ENCODE measurements at places on chromosomes 5 and 9.

DNA sequence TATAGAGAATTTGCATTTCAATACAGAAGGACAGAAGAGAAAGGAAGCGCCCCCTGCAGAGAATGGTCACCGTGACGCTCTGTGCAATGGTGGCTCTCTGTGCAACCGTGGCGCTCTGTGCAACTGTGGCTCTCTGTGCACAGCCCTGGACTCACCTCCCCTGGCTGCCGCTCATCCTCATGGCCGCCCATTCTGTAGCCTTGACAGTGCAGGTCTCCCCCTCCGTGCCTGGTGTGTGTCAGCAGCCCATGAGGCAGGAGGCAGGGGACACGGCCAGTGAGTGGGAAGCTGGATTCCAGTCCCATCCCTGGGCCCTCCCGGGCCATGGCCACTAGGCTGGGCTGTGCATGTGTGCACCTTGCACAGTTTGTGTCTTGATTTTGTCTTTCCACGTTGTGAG lies 12.0 kb downstream of the EXOC3 start:
- no peak for DNase-seq

- no peak for DNase-seq
These were observed 58.6 kb upstream of the XPA start for GRCh38 chr9:97755618-97756267.

GRCh38 chr5:27516437-27516836 lies 478.1 kb upstream of the CDH9 start:
- no peak for DNase-seq

DNA sequence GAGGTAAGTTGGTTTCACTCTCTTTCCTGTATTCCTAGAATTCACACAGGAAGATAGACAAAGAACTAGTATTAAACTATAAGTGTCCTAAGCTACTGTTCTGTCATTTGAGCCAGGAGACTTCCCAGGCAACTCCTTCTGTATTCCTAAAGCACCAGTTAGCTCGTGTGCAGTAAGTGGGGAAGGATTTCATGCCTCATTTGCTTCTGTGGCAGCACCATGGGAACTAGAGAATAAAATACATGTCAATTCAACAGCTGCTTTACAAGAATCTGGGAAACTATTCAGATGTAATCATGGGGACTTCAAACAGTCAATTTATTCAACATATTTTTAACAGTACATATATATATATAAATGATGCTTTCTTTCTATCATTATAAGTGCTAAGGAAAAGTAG lies 762.3 kb downstream of the PRELID2 start:
- DNase-seq: no peak

DNA sequence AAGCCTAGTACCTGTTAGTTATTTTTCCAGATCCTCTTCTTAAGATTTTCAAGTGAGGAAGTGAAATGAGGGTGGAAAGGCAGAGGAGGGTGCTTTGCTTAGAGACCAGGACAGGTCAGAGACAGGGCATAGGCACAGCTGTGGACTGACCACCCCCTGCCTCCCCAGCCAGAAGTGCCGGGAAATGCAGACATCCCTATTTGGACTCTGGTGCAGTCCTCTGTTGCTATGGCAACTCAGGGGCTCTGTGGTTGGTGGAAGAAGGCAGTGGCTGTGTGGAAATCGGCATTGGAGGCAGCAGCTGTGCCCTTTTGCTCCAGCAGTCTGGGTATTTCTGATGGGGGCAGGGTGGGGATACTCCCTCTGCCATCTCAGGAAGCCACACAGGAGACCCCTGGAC lies 43.3 kb upstream of the NDFIP1 start:
- no peak for DNase-seq

DNA sequence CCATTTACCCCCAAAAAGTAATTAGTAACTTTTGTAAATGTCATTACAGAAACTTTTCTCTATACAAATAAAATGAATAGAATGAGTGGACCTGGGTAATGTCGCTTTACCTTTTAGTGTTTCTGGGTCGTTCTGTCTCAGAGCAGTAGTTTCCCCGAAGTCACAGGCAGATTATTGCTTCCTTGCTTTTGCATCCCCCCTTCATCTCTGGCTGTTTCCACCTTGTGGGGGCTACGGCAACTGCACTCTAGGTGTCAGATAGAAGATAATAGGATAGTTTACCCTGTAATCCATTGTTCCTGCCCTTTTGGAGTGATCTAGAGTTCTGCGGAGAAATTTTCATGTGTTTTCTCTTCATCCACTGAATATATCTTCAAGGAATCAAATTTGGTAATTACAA lies 68.7 kb downstream of the PRR16 start:
- DNase-seq: no peak

DNA sequence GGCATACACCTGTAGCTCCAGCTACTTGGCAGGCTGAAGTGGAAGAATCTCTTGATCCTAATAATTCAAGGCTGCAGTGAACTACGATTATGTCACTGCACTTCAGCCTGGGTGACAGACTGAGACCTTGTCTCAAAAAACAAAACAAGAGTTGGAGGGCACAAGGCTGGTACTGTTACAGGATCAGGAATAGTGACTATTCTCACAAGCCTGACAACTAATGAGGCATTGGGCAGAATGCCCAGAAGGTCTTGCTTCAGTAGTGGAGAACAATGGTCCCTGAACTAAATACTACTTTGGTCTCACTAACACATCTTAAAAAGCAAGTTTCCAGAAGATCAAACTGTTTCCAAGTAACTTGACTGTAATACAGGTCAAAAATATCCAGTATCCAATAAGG lies 182.9 kb upstream of the RFX3 start:
- DNase-seq: no peak

GRCh38 chr5:54221135-54221534 lies 89.2 kb downstream of the ARL15 start:
- no peak for DNase-seq

DNA sequence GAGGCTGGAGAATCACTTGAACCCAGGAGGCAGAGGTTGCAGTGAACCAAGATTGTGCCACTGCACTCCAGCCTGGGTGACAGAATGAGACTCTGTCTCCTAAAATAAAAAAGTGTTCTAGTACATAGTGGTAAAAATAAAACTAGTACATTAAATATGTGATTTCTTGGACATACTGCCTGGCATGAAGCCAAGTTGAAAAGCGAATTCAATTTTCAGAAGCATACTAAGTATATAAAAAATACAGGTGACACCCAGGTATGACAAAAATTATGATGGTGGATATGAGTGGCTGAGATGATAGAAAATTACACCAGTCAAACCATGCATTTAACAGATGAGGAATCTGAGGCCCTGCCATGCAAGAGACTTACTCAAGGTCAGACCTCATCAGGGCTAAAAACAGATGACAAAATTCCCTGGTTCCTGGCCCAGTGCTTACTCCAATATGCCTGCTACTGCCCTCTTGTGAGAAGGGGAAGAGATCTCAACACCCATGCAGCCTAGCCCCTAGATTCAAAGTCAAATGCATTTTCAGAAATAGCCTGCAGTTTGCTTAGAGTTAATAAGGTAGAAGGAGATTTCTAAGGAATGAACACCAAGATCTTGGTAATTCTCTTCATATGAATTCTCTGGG lies 46.6 kb upstream of the GNPDA1 start:
- DNase-seq: no peak

DNA sequence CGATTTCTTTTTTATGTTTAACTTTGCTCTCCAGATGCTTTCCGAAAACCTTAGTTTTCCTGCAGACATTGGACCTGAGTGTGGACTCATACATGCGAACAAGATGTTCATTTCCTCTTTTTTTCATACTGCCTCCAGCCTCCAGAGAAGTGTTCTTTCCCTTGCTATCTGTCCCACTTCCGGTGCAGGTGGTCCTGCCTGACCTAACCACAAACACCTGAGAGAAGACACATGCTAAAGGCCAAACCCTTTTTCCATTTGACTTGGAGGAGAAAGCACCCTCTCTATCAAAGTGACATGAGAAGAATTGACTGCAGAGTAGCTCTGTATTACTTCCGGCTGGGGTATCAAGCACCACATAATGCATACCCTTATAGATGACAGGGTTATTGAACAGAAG lies 334.0 kb downstream of the ARHGEF28 start:
- DNase-seq: no peak

- no peak for DNase-seq
These were observed 315.0 kb downstream of the FER start for GRCh38 chr5:109062664-109063063.

- no peak for DNase-seq
These were observed 32.3 kb downstream of the ERCC6L2 start for GRCh38 chr9:95907794-95908193.

GRCh38 chr9:136264031-136264430 lies 18.4 kb upstream of the QSOX2 start:
- peak; percentile 37 for DNase-seq

GRCh38 chr9:135879619-135880018 lies 27.7 kb downstream of the CAMSAP1 start:
- DNase-seq: no peak

GRCh38 chr5:15757619-15758018 lies 257.6 kb downstream of the FBXL7 start:
- DNase-seq: no peak

GRCh38 chr9:100880284-100880683 lies 148.2 kb upstream of the PLPPR1 start:
- no peak for DNase-seq

DNA sequence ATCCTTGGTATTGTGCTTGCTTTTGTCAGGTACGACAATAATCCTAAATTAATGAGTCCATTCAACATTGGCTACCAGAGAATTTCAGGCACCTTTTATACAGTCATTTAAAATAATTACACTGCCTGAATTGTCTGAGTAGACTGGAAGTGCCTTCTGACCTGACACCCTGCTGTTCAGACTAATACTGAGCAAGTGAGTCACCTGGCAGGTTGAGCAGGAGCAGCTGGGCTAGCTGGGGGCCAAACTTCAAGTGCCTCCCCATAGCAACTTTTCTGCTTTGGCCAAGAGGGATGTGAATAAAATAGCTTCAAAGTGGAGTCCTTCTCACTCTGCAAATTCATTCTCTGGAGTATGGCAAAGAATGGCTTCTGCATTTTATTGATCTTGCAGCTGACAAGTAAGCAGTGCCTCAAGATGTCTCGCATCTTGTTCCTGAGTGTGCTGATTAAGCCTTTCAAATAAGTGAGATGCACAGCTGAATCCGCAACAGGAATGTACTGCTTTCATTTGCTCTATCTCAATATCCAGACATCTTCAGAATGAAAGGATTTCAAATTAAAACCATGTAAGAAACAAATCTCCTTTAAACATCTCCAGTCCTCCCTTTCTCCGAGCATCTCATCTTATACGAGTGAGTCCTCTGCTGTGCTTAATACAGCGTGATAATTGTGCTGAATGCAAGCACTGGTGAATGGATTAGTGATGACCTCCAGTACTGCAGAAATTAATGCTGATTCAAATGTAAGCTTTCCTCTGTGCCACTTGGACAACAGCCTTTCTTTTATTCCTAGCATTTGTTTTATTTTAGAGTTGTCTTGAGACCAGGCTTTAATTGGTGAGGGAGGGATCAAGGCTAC lies 271.2 kb downstream of the EDIL3 start:
- no peak for DNase-seq

DNA sequence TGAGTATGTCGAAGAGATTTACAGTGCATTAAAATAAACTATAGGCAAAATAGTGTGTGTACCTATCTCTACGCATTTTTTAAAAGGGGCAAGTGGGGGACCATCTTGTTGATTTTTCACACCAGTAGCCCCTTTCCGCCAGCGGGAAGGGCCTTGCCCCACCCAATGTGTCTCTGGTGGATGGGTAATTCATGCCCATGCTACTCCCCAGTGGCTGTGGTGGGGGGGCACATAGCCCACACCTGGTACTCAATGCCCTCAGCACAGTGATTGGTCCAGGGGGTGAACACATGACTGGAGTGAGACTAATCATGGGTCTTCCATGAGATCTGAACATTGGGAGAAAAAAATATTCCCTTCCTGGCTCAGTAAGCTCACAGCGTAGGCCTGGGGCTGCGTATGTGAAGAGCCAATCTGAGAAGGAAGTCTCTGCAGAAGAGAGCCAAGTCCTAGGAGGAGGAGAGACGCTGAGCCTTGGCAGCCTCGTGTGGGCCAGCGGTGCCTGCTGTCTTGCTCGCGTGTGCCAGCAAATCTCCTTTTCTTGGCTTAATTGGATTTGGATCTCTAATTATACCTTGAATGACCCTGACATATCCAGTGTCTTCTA lies 103.4 kb downstream of the ADAMTS2 start:
- no peak for DNase-seq

DNA sequence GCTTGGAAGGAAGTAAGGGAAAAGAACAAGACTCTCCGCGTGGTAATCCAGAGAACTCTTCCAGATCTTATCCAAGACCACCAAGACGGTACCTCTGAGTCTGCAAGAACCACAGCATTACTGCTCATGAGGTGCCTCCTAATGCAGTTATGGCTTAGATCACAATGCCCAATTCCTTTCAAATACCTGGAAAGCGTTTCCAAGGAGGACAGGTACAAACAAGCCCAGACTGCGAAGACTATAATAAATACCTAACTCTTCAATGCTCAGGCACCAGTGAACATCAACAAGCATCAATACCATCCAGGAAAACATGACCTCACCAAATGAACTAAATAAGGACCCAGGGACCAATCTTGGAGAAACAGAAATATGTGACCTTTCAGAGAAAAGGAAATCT lies 325.5 kb downstream of the CWC27 start:
- no peak for DNase-seq

GRCh38 chr9:82513242-82513751 lies 524.7 kb downstream of the SPATA31D1 start:
- DNase-seq: peak; percentile 21

DNA sequence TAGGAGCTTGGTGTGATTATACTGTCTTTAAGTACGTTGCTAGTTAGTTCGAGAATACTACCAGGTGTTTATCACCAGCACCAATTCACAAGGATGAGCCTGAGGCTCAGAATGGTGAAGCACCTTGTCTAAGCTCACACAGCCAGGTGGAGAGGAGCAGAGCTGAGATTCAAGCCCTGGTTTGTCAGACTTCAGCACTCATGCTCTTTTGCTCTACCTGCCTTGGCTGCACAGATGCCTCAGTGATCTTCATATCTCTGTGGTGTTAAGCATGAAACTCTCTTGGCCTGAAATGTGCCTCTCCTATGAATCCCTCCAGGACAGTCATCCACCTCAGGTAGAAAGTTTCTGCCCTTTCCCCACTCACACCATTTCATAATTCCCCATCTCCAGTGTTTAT lies 12.2 kb downstream of the CAMK4 start:
- no peak for DNase-seq

GRCh38 chr5:131381777-131382176 lies 117.9 kb downstream of the CDC42SE2 start:
- no peak for DNase-seq

GRCh38 chr5:91928754-91929521 lies 545.8 kb upstream of the ARRDC3 start:
- DNase-seq: peak; percentile 25

DNA sequence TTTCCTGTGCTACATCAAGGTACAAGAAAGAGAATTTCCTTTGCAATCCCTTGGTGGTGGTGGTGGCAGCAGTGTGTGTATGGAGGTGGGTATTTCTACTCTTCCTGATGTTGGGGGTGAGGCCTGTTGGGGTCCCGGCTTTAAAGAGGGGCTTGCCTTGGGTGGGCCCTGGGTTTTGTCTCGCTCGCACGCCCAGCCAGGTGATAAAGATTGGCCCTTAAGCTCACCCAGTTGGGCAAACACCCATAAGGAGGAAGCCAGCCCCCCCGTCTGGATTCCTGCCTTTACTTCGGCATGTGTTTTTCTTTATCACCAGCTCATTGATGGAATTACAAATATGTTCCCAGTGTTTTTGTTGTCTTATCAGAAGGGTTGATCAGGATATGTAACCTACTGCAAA lies 16.0 kb upstream of the SARDH start:
- DNase-seq: no peak

Data from right kidney (tissue), 9 donors.